Activated CD4-positive, CD25-positive, alpha-beta regulatory T cell (primary cell): ENCODE measurements at places on chromosomes 12 and 14.

DNA sequence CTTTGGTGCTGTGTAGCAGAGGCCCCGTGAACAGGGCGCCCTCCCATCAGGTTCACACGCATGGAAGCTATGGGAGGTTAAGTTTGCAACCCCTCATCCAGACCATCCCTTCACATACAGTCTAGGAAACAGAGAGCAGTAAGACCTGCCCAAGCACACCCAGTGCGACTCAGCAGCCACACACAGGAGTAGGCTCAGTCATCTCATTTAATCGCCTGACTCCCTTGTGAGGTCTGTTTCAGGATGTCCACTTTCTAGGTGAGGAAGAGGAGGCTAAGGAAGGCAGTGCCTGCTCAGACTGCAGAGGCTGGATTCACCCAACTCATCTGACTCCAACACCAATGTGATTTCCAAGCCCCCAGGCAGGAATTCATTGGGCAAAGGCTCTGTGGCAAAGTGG is 11.9 kb downstream of the BDKRB1 start:
- no peak for DNase-seq

DNA sequence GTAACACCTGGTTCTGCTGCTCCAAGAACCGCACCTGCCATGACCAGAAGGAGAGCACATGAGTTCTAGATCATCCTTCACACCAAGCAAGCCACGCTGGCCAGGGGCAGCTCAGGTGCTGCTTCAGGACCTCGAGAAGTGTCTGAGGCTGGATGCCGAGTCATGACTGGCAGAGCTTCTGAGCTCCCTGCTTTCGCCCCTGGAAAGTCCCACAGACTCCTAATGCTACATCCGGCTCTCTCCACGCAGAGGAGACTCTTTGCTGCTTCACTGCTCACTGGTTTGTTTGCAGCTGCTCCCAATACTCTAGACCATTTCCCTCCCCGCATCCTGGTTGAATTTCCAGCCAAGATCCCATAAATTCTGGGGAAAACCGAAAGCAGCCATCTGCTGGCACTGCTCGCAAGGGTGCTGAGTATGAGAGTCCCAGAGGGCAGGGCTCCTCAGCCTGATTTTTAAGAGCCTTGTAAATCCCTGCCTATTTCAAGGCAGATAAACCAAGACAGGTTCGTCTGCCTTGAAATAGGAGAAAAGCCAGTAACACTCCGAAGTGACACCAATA is 1.4 kb downstream of the KRT2 start:
- DNase-seq: no peak

- DNase-seq: no peak
Observed at GRCh38 chr12:15446807-15447206, 124.5 kb downstream of the PTPRO start.

DNA sequence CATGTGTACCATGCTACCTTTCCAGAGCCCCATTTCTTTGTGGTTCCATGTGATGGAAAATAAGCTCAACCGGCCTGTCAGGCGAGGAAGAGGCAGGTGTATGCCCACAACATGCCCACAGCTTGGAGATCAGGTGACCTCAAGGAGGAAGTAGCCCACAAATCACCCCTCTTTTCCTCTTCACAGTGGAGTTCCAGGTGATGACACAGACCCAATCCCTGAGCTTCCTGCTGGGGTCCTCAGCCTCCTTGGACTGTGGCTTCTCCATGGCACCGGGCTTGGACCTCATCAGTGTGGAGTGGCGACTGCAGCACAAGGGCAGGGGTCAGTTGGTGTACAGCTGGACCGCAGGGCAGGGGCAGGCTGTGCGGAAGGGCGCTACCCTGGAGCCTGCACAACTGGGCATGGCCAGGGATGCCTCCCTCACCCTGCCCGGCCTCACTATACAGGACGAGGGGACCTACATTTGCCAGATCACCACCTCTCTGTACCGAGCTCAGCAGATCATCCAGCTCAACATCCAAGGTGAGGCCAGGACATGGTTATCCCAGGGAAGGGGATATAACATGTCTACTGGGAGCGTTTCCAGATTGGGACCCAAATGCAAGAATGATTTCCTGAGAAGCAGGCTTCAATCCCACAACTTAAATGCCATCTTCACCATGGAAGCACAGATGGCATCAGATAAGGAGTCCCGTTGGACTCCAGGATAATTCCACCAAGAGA is 5.5 kb downstream of the TAPBPL start:
- no peak for DNase-seq

DNA sequence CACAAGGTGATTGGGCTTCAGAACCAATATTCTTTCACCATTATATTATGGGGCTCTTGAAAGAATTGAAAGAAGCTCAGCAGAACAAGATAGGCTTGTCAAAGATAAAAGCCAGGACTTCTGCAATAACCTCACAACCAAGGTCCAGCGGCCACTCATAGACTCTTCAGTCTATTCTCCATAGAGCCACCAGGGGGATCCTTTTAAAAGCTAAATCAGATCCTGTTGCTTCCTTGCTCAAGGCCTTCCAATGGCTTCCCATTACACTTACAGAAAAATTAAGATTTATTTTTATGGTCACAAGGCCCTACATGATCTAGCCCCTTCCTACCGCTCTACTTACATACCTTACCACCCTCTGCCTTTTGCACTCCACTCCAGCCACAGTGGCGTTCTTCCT is 169.6 kb downstream of the C12orf42 start:
- no peak for DNase-seq

GRCh38 chr14:99309220-99309766 is 37.3 kb upstream of the BCL11B start:
- DNase-seq: no peak

- DNase-seq: no peak
Observed at GRCh38 chr12:785706-786105, 33.3 kb downstream of the WNK1 start.

DNA sequence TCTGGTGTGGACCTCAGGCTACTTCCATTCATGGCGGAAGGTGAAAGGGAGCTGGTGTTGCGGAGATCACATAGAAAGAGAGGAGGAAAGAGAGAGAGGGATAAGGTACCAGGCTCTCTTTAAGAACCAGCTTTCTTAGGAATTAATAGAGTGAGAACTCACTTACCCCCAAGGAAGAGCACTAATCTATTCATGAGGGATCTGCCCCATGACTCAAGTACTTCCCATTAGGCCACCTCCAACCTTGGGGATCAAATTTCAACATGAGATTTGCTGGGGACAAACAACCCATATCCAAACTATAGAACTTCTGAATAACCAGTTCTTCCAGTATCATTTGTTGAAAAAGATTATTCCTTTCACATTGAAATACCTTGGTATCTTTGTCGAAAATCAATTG is 34.0 kb upstream of the C2CD5 start:
- DNase-seq: no peak
